CD4-positive, alpha-beta T cell treated with Interleukin-2 at 100 ng/mL for 4 hours (primary cell): ENCODE measurements at places on chromosomes 11 and 22.

- peak; percentile 73 for DNase-seq
Observed at GRCh38 chr22:45645526-45646414, 25.9 kb upstream of the ATXN10 start.

DNA sequence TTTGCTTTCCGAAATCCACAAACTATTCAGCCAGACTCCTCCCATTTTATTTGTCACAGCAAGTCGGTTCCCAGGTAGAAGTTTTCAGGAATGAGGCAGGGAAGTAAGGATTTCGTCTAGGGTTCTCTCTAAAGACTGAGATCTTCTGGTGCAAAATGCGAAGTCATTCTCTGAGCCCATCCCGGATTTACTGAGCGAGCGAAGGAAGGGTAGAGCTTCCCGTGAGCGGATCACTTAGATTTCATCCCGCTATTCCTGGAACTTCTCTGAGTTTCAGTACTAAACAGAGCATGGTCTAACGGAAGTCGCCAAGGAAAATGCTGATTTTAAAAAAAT is 3.1 kb upstream of the CALCA start:
- DNase-seq, result no peak

DNA sequence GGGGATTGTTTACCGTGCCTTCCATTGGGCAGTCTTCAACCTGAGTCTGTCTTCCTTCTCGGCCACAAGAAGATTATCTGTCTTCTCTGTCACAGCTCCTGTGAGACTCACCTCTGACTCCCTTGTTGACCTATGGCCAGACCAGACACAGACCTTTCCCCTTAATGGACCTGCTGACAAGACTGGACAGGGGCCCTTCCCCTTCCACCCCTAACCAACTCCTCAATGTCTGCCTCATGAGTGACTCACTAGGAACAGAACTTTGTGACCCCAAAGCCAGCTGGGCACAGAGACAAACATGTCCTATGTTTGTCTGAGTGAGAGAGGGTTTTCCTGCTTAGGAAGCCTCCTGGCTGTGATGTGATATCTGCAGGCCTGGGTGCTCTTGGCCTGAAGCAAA is 405.0 kb downstream of the BRD1 start:
- no peak for DNase-seq

DNA sequence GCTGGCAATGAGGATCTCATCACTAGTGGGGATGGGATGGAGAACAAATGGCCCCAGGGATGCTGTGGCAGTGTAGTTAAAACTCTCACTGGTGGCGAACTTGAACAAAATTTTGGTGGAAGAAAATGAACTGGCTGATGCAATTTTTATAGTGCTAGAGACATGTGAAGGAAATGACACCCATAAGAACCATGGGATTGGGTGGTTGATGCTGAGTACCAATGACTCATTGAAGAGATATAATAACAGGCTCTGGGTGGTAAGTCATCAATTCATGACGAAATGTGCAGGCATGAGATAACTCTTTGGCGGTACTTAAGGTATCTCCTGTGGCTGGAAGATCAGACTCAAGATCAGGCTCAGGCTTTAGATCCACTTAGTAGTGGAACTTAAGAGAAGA is 172.9 kb upstream of the DDI1 start:
- DNase-seq, result no peak
